ENCODE measurements at places on chromosomes 3 and 15.

DNA sequence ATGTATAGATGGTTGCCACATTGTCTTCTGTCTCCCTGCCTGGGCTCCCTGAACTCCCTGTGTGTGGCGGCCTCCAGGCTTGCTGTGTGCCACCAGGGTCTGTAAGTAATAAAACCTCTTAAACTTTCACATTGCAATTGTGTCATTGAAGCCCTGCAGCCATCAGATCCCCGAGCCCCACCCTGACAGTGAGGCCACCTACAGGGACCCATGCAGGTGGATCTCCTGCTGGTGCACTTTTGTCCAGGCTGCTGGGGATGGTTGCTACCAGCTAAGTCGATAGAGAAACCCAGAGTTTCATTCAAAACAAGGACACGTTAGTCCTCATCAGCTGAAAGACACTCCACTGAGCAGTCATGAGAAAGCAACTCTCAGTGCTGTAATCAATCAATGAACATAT lies 133.6 kb upstream of the PRICKLE2 start:
- DNase-seq, result no peak

- DNase-seq, result no peak
Measured at GRCh38 chr3:45590256-45590655, 4.3 kb upstream of the LIMD1 start.

- no peak for DNase-seq
Measured at GRCh38 chr15:72156928-72157327, 38.7 kb downstream of the SENP8 start.

DNA sequence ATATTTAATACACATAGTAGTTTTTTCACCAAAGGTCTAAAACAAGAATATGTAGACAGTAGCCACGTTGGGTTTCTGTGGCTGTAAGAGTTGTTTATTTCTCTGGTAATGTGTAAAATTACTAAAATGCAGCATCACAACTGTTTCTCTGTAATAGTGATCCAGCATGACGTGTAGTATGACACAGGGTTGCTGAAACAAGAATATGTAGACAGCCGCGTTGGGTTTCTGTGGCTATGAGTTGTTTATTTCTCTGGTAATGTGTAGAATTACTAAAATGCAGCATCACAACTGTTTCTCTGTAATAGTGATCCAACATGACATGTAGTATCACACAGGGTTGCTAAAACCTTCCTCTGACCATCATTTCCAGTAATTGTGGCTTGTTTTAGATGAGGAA lies 153.6 kb upstream of the ZNF717 start:
- no peak for DNase-seq

GRCh38 chr3:13263770-13264467 lies 156.2 kb downstream of the NUP210 start:
- no peak for DNase-seq

- no peak for DNase-seq
Measured at GRCh38 chr3:197466586-197467399, 89.0 kb downstream of the BDH1 start.

DNA sequence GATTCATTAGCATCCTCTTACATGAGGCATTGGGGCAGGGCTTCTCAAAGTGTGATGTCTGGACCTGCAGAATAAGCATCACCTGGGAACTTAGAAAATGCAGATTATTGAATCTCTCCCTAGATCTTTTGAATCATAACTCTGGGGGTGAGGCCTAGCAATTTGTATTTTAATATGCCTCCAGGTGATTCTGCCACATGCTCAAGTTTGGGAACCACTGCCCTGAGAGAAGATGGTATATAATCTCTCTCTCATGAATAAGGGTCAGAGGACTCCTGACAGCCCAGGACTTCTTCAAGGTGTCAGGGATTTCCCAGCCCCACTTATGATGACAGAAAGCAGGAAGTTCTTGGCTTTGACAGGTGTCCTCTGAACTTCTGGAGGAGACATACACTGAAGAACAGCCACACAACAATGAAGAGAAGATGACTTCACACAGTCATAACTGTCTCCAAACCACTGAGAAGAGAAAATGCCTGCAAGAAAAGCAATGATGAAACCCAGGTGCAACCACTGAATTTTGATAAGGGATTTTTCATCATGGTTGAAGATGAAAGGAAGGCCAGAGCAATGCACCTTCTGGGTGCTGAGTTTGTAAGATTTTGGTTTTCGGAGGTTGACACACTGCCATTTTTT lies 211.9 kb upstream of the MRPL3 start:
- DNase-seq, result no peak

- no peak for DNase-seq
Measured at GRCh38 chr3:143897576-143898295, 49.5 kb upstream of the SLC9A9 start.

DNA sequence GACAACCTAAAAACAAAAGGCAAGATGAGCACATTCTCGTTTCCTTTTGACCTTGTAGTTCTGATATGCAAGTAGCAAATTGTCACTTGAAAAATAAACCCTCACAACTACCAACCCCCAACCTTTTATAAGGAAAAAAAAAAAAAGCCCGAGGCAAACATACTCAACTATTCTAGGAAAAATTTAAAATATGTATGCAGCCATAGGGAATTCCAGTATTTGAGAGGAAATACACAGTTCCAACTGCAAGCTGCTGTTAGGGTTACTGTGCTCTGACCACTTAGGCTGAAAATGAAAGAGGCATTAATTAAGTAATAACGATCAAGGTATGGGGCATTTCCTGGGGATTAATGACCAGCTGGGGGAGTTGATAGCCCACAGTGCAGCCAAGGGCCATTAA lies 281.9 kb upstream of the DPH6 start:
- DNase-seq, result no peak

DNA sequence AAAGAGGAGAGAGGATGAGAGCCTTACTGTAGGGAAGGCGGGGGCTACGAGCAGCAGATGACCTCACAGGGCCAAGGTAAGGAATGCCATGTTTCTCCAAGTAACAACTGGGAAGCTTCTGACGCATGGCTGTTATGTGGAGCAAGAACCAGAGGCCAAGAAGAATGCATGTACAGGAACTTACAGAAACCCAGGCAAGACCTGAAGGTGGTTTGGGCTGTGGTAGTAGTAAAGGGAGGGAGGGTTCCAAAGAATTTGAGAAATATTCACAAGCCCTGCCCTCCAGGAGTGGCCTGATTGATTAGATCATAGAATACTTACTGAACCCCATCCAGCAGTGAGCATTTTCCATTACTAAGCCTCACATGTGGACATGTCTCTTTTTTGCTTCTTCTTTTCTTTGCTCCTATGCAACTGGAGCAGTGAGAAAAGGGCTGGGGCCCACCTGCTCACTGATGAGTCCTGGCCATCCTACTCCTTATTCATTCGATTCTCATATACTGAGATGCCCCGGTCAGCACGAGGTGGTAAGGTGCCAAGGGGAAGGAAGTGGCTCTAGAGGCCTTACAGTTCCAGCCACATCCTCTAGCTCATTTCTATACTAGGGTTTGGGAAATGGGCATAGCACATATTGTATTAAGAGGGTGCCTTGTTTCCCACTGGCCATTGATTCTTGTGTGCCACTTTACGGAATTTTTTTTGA lies 8.3 kb upstream of the SLC12A8 start:
- no peak for DNase-seq

DNA sequence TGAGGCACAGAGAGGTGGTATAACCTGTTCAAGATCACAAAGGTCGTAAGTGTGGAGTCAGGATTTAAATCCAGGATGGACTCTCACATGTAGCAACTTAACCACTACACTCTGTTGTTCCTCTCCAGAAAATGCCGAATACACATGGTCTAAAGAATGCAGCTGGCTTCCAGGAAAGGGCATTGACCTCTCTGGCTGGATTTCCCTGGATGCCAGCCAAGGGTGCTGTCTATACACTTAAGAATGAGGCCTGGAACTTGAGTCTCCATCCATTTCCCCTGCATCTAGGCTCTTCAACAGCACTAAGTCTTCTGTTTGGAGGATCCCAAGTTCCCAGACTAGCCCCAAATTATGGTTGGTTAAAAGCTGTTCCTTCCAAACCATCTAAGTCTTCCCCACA lies 60.5 kb downstream of the CERS3 start:
- DNase-seq, result no peak

DNA sequence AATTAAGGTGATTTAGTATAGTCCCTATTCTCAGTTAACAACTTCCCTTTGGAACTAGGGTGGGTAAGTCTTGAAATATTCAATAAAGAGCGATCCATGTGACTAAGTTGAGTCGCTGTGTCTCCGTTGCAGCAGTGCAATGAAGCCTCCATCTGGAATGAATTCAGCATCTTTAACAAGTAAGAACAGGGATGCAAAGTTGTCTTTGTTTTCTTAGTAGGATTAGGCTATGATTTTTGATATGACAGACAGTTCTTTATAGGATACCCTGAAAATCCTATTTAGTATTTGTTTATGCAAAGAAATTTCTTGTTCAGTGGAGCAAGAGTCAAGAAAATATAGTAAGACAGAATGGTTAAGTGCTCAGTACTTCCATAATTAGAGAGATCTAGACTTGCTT lies 52.7 kb downstream of the RBMS3 start:
- no peak for DNase-seq

GRCh38 chr15:62940755-62941361 lies 101.7 kb upstream of the TPM1 start:
- no peak for DNase-seq

- DNase-seq, result no peak
Measured at GRCh38 chr3:27504749-27505148, 20.6 kb upstream of the SLC4A7 start.

GRCh38 chr3:186316666-186317260 lies 45.3 kb downstream of the DGKG start:
- DNase-seq, result no peak

GRCh38 chr3:4492208-4493013 lies 737 bp upstream of the ITPR1 start:
- DNase-seq, result peak; percentile 55

- no peak for DNase-seq
Measured at GRCh38 chr15:47409038-47409437, 308.3 kb upstream of the SEMA6D start.

DNA sequence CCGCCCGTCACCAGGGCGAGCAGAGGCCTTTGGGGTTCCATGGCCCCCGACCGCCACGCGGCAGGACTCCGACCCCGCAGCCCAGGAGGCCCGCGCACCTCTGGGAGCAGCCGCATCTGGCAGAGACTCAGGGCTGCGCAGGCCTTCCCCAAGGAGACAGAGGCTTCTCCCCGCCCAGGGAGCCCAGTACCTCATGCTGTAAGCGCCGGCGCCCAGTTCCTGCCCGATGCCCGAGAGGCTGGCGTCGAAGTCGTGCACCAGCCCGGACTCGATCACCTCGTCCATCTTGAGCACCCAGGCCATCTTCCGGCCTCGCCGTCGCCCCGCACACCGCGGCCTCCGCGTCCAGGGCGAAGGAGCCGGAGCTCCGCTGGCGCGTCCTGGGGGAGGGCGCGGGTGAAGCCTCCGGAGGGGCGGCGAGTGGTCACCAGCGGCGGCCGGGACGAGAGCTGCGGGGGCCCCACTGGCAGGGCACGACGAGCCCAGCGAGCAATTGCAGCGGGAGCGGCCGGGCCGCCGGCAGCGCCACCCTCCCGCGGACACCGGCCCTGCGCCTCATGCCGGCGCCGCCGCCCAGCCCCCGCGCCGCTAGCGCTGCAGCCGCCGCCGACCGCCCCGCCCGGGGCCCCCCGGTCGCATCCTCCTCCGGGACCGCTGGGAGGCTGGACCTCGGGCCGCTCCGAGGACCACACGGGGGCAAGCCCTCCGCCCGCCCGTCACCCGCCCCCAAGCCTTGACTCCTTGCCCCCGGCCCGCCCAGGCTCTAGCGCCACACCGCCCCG lies 468 bp downstream of the UBP1 start:
- DNase-seq, result no peak

GRCh38 chr15:67185621-67186225 lies 68.7 kb downstream of the AAGAB start:
- DNase-seq, result no peak

DNA sequence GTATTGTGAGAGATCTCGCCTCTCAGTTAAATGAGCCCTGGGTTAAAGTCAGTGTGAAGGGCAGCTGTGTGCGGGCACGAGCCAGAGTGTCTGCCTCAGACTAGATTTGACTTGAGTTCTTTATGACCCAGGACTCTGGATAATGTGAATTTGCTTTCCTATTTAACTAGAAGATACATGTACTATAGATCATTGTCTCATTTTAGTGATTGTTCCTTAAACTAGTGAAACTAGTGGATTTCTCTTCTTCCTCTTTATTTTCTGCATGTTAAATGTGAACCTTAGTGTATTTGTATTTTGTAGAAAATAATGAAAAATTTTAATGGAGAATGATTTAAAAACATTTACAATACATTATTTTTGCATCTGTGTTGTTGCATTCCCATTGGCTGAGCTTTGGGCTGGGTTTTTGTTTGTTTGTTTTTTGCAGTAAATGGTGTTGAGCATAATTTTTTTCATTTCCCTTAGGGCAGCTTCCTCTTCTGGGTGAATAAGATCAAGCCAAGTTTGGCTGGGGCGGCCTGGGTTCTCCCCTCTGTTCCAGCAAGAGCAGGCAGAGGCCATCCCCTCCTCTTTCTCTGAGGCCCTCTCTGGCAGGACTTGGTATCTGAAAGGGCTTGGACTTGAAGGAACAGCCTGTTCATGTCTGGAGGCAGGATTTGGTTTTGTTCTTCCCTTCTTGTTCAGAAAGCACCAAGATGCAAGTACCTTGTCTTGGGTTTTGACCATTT lies 15.0 kb downstream of the GCSAM start:
- DNase-seq, result no peak

DNA sequence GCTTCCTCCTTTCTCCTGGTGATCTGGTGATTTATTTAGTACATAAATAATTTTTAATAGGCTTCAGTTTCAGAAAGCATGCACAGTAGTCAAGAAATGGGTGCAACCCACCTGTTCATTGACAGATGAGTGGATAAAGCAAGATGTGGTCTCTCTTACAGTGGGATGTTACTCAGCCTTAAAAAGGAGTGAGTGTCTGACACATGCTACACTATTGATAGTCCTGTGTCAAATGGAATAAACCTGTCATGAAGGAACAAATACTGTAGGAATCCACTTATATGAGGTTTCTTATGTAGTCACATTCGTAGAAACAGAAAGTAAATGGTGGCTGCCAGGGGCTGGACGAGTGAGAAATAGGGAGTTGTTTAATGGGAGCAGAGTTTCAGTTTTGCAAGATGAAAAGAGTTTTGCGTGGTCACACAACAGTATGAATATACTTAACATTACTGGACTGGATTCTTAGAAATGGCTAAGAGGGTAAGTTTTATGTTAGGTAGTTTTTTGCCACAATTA lies 56.0 kb upstream of the PPARG start:
- DNase-seq, result no peak

DNA sequence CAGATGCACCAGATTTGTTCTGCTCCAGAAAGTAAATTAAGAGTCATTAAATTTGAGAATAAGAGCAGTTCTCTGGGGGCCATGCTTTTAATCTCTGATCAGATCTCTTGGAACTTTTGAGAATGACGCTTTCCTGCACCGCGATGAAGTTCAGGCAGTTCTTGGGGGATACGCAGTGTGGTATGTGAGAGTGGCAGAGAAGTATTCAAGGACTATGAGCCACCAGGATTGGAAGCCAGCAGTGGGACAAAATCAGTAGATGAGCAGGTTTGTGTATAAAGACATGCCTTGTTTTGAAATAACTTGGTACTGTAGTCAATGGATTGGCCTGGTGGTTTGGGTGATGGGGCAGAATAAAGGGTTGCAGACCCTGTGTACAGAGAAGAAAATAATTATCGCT lies 483.6 kb downstream of the ERC2 start:
- DNase-seq, result no peak

Measured in WTC11 (cell line).